AG04449 (cell line): ENCODE measurements at places on chromosomes 3 and 15.

GRCh38 chr15:30791239-30792175, 112.2 kb upstream of the FAN1 start:
- no peak for DNase-seq

DNA sequence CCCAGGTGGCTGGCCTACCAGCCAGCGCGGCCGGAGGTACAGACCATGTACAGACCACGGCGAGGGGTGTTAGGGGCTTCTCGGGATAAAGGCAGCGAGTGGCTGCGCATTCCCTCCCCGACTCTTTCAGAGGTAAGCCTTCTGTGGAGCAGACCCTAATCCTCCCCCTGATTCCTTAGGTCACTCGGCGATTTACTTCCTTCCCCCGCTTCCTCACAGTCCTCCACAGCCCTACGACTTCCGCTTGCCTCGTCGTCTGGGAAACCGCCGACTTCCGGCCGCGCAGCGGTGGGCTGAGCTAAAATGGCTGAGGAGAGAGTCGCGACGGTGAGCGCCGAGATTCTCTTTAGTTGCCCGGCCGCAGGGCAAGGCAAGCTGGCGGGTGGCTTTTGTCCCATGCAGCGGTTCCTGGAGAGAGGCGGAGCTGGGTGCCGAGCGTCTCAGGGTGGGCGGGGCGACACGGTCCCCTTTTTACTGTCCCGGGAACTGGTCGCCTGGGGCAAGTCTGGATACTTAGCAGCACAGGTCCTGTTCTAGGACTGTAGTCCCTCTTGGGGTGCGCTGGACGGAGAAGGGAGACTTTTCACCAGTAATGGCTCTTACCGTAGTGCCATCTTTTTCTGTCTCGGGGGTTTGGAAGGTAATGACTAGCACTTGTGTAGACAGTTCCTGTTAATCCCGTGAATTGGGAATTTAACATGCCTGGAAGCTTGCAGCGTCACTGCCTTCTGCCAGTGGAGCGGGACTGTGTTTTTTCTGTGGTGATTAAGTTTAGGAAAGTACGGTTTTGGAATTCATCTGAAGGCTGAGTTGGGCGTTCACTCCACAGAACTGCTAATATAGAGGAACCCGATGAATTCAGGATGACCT, at the start of the genes BBS4 and HIGD2B:
TSS of gene BBS4 (plus strand) at position 283 of the 870 bp plus-strand sequence. CDS start at position 304, 21 bp downstream.
TSS of gene HIGD2B (minus strand) at position 258 of the 870 bp plus-strand sequence. CDS start 9,808 bp downstream, outside the sequence.
- DNase-seq = no peak

DNA sequence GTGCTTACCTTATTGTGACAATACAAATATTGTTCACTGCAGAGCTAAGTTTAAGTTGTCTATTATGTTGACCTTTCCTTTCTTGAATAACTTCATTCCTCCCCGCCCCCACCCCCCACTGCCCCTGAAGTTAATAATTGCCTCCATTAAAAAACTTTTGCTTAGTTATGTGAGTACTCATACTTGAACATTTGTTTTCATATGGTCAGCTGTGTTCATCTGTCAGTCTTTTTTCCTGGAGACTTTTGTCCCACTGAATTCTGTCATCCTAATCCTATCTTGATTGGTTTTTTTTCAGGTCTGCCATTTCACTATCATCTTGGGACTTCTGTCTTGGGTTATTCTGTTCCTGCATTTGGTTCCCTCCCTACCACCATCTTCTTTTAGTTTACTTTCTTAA, 8.5 kb downstream of the SLC25A36 start:
- DNase-seq = no peak

DNA sequence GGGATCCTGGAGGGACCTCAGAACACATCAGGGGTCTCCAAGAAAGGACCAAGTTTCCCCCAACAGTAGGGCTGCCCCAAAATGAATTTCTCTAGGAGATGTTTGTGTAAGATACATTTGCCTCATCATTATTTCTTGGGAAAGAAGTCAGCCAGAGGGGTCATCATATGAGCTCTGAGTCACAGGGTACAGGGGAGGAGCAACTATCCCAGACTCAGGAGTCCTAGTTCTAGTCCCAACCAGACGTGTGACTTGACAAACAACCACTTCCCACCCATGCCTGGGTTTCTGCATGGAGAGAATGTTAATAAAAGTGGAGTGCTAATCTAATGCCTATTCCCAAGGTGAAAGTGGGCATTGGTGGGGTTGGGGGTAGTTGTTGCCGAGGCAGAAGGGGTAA, 144.1 kb downstream of the ALDH1A2 start:
- DNase-seq = no peak

- DNase-seq = no peak
Observed at GRCh38 chr3:9296241-9296640, 46.8 kb upstream of the SRGAP3 start.

DNA sequence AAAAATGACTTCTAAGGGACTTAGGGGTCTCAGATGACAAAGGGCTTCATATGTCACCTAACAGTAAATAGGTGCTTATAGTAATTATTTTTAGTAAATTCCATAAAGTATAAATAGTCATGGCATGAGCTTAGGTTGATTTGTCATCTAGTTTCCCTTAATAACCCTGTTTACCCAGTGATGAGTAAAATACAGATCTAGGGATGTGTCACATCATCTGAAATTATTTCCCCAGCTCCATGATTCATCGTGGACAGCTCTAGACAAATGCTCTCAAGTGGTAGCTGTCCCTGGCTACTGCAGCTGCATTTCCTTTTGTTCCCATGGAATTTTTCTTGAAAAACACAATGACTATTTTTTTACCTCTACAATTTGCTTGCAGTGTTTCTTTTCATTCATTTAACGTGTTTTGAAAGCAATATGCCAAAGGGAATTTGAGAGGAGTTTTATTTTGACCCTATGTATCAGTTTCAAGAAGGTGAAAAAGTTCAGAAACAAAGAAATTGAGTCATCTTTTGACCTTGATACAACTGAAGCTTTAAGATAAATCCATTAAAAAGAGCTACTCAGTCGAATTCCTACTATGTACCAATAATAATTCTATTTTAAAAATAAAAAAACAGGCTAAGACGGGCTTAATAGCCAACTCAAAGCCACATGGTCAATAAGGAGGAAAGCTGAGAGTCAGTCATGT, 241.6 kb downstream of the KCNMB2 start:
- no peak for DNase-seq

DNA sequence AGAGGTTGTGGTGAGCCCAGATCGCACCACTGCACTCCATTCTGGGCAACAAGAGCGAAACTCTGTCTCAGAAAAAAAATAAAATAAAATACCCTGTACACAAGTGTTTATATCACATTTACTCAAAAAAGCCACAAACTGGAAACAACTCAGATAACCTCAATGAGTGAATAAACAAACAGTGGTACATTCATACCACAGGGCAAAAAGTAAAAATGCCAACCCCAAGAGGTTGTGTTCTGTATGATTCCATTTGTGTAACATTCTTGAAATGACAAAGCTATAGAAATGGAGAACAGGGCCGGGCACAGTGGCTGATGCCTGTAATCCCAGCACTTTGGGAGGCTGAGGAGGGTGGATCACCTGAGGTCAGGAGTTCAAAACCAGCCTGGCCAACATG, 12.9 kb downstream of the EDC3 start:
- no peak for DNase-seq

DNA sequence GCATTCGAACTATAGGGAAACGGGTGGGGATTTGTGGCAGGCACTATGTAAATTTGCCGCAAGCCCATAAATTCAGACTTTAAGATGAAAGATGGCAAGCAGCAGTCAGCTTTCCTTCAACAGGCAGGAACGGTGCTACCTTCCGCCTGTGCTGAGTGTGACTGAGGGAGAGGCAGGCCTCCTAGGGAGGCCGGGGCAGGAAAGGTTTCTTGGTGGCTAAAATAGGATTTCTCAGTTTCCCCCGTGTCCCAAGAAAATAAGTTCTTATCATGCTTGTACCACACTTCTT, 12.5 kb downstream of the FLNB start:
- no peak for DNase-seq

DNA sequence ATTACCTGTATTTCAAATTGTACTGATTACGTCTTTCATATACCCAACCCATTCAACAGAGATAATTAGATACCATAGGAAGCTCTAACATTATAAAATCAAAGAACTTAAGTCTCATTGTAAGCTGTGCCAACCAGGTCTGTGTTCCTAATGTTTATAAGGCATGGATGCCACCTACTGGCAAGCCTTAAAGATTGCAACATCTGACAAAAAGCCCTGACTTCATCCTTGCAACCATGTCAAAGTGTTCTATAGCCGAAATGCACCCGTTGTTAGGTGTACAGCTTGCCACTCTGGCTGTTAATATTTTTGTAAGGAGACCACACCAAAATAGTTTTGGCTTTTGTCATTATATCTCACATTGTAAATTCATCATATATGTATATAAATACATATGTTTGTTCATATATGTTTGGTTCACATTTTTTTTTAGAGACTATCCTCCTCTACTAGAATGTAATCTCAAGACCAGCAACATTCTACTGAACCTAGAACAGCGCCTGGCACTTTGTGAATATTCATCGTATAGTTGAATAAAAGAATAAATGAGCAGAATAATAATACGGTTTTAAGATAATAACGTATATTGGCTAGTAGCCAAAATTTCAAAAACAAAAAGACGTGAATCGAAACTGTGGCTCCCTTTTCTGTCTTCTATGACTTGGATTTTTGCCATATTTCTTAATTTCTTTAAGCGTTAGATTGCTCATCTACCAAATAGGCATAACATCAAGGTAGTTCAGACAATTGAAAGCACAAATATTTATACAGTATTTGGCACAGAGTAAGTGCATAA, 258.1 kb downstream of the TBL1XR1 start:
- DNase-seq = no peak

- peak; percentile 94 for DNase-seq
Observed at GRCh38 chr15:39597751-39598185, 16.9 kb downstream of the THBS1 start.

- no peak for DNase-seq
Observed at GRCh38 chr15:35098737-35099136, 13.6 kb upstream of the NANOGP8 start.

DNA sequence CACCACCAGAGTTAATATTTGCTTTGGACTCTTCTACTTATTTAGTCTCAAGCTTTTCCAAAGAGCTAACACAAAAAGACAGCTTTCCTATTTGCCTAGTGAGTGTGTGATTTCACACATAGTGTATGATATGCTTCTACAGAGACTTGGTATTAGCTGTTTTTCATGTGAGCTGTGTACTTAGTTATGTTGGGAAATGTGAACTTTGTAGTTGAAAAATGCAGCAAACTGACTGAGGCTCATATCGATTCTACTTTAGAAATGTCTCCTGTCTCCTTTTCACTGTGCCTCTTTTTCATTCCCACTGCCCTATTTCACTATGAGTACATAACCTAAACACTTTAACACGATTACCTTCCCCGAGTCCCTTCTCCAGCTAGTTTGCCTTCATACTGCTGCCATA, 136.5 kb downstream of the ALCAM start:
- no peak for DNase-seq

- DNase-seq = no peak
Observed at GRCh38 chr15:63196842-63197241, 7.4 kb downstream of the RAB8B start.

GRCh38 chr15:91318516-91318915, 218.5 kb downstream of the SV2B start:
- DNase-seq = no peak

- no peak for DNase-seq
Observed at GRCh38 chr3:195808741-195809290, 2.9 kb downstream of the MUC4 start.

GRCh38 chr3:49351521-49352011, 6.6 kb downstream of the GPX1 start:
- peak; percentile 77 for DNase-seq

- no peak for DNase-seq
Observed at GRCh38 chr3:127480196-127480954, 110.2 kb downstream of the TPRA1 start.

- DNase-seq = no peak
Observed at GRCh38 chr3:16461463-16462245, 51.8 kb downstream of the RFTN1 start.
